Peyer's patch (tissue), 4 donors: ENCODE measurements at places on chromosomes 7 and 10.
A peak's percentile ranks its signal among the peaks of the same experiment; 100 is the strongest.

DNA sequence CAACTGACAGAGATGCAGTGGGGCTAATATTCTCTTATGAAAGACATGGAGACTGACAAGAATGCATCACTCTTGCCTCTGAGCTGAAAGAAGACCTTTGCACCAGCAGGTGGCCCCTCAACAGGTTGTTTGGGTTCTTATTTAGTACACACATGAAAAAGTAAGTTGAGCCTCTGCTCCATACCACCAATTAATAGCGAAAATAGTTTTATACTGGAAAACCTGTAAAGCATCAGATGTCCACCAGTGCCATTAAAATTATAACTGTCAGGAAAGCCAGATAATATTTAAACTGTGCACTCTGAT lies 26.3 kb upstream of the FAM13C start:
- no peak for DNase-seq

GRCh38 chr7:13826752-13827151 lies 162.7 kb downstream of the ETV1 start:
- DNase-seq = no peak

- DNase-seq = no peak
Observed at GRCh38 chr10:8894148-8894547, 839.7 kb downstream of the GATA3 start.

DNA sequence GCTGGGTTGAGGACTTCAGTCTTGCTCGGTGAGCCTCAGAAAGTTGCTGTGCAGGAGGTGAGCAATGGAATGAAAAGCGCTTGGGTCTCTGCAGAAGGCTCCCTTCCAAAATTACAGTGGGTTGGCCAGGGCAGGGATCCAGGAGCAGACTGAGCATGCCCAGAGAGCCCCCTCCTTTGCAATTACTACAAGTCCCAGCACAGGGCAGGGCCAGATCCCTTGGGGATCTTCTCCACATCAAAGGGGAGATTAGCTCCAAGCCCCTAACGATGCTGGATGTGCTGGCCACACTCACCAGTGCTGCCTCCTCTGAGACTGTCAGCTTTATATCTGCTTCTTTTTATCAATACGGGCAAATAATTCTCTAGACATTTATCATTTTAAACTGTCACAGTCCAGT lies 337.5 kb downstream of the RPS24 start:
- no peak for DNase-seq

DNA sequence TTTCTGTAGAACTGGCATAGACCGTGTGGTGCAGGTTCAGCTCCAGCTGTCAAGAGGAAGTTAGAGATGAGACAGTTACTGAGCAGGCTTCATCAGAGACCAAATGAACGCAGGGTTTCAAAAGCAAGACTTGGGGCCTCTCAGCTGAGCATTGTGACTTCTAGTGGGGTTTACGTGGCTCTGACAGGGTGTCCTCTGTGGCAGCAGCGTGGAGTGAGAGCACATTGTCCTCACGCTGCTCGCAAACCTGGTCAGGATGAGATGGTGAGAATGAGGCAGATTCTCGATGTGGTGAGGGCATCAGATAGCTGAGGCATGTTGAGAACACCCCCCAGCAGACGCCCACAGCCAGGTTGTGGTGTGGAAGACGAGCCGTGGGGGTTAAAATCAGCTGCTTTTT lies 126.0 kb downstream of the DNAJB6 start:
- DNase-seq = peak; percentile 13

DNA sequence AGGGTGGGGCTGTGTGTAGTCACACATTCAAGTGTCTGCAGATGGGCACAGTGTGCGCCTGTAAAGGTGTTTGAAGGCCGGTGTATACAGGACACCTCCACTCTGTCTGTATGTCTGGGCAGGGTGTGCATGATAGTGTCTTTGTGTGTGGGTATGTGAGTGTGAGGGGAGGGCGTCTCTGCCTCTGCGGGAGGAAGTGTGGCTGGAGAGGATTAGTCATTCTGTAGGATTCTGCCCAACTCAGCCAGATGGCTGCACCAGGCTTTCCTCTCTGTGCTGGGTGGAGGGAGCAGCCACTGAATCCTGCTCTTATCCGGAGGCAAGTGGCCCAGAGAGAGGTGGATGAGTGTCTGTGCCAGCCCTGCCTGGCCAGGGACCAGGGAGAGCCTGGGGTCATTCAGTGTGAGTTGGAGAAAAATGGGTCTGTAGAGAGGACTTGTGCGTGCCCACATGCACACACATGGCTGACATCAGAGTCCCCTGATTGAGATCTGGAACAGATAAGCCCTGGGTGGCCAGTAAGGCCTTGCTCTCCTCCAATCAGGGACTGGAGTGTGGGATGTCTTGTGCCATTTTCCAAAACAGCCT lies 1.7 kb downstream of the SFXN3 start:
- DNase-seq = no peak

DNA sequence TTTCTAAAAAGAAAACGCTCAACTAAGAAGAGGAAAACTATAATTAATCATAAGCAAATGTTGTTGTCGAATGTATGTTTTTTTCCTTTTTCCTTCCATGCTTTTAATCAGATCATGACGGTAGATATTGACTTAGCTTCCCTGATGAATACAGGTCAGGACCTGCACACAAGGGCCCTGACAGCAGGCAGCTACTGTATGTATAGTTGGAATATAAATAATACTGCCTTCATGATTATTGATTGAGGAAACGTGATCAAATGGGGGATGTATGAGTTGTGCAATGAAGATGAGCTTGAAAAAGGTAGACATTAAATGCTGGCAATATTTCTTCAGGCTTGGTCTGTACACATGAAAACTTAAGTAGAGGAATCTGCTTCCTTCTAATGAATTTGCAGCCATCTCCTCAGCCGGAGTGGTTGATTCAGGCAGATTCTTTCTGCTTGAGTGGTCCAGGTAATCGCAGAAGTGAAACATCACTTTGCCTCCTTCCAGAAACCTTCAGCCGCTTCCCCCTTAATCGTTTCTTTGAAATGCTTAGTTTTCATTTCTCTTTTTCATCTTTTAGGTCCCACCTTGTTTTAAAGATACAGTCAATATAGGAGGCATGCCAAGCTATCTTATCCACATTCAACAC lies 656.5 kb downstream of the SDK1 start:
- DNase-seq = no peak

GRCh38 chr10:59337201-59337652 lies 25.1 kb downstream of the FAM13C start:
- no peak for DNase-seq

- DNase-seq = no peak
Observed at GRCh38 chr7:100418930-100419659, 9.4 kb downstream of the ZCWPW1 start.

- no peak for DNase-seq
Observed at GRCh38 chr10:121405549-121405948, 192.7 kb downstream of the FGFR2 start.

GRCh38 chr7:98358706-98359105 lies 42.2 kb downstream of the BAIAP2L1 start:
- DNase-seq = no peak

- DNase-seq = no peak
Observed at GRCh38 chr7:12590559-12590958, 20.0 kb downstream of the SCIN start.

DNA sequence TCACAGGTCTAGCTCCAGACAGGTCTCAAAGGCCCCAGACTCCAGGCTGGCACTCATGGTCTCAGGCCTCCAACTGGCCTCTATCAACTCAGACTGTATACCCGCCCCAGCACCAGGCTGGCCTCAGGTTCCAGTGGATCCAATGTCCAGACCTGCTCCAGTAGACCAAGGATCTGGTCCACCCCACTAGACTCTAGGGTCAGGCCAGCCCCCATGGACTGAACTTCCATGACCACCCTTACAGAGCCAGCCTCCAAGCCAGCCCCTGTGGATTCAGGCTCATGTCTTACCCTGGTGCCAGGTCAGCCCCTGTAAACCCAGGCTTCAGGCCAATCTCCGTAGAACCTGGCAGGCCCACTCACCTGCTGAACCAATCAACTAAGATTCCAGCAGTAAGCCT lies 16.8 kb upstream of the GNAT3 start:
- no peak for DNase-seq

DNA sequence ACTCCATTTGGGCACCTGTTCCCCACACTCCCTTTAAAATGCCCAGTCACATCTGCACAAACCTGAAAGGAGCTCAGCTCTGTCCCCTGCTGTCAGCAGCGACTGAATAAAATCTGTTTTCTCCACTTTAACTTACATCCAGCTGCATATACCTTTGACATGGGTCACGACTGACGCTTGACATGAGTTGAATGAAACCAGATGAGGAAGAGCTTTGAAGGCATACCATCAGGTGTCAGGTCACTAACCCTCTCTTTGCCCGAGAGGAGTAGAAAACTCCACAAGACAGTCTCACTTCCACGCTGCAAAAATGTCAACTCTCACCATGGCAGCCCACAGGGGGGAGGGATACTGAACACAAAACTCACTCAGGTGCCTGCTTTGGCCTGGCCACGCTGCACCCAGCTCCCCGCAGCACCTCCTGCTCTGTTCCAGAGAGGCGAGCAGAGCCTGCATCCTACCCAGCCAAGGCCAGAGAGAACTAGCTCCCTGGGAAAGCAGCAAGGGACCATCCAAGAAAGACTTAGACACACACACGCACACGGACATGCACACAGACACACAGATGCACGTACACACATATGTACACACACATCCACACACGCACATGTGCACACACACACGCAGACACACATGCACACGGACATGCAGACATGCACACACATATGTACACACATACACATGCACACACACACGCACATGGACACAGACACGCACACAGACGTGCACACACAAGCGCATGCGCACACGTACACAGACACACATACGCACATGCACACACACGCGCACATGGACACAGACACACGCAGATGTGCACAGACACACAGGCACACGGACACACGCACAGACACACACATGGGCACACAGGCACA lies 191.0 kb downstream of the MAD1L1 start:
- DNase-seq = no peak

DNA sequence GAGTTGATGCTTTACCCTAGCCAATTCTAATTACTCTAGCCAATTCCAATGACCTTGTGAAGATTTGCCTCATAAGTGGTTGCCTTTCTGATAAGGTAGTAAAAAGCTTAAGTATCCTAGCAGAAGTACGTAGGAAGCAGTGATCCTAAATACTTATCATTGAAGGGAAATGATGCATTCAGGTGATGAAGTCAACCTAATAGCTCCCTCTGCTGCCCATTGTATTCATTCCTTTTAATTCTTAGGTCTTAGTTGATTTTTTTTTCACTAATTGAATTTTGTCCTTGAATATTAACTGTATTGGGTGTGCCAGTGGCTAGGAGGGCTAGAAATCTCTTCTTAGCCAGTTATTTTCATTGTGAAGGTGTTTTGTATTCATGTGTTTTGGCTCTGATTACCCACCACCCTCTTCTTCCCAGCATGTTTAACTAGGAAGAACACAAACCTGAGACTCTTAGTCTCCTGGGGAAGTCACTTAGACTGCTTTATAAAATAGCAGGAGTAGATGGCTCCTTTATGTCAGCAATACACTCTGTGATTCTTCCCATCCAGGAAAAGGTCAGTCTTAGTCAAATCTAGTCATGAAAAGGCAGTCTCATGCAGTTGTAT lies 46.3 kb downstream of the PLEKHA8 start:
- no peak for DNase-seq

DNA sequence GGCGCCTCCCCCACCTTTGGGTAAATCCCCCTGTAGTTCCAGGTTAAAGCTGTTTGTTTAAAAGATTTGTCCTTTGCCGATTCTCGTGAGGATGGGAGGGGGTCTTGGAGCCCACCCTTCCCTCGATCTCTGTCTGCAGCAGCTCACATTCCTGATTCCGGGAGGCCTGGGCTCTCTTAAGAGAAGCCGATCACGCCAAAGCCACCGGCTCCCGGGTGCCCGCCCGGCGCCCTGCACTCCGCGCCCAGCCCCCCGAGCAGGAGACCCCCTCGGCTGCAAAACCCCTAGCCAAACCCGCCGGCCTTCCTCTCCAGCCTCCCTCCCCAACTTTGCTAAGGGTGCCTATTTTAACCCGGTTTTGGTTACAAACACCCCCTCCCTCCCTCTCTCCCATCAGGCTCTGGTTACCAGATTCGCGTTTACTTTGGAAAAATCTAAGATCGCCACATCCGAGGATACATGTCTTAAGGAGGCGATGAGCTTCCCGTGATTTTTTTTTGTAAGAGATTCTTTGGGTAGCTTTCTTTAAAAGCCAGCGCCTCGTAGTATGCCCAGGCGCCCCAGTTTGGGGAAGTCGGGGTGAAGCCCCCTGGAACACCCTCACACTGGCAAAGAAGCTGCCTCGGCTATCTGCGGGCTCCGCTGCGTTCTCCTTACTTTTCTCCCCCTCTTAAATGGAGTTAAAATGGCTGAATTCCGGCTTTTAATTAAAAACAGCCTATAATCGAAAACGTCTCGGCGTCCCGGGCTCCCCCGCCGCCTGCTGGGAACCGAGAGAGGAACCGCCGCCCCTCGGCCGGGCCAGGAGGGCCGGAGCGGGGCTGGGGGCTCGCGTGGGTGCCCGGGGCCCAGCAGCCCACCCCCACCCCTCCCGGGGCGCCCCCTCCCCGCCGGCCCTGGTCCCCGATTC lies 983 bp downstream of the TNRC18 start:
- peak; percentile 69 for DNase-seq

DNA sequence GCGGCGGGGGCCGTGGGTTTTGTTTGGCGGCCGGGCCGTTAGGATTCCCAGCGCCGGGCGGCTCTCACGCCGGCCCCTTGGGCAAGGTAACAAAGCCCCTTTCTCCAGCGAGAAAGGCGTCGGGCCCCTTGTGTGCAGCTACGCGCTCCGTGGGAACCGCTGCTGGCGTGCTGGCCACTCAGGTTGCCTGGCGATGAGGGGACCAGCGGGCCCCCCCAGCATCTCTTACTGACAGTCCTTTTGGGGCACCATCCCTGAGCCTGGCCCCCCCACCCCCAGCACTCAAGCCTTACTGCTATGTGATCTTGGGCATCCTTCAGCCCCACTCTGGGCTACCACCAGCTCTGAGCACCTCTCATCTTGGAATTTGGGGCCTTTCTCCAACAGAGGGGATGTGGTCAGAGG lies 1.8 kb downstream of the LFNG start:
- no peak for DNase-seq

- no peak for DNase-seq
Observed at GRCh38 chr10:73650537-73651331, 5.1 kb downstream of the SYNPO2L start.

DNA sequence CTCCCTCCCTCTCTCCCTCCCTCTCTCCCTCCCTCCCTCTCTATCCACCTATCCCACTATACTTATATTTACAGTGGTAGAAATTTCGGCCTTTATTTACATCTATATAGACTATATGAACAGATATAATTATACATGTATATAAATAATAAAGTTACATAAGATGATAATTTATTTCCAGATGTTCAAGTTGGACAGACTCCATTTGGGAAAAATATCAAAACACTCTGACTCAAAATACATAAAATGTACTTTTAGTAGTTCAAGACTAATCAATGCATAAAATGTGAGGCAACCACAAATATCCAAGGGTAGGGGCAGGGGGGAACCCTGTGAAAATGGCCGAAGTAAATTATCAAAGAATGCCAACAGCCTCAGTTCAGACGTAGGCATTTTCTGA lies 203.0 kb downstream of the FANK1 start:
- DNase-seq = no peak

- DNase-seq = peak; percentile 84
Observed at GRCh38 chr7:151632750-151633515, 113.2 kb upstream of the RHEB start.
